ENCODE measurements at places on chromosomes 16 and 17. TPM values are rescaled to one million over a fixed set of nuclear protein-coding genes. Genes with fewer than 3 reads are reported as not detected.
A peak's percentile ranks its signal among the peaks of the same experiment; 100 is the strongest.

DNA sequence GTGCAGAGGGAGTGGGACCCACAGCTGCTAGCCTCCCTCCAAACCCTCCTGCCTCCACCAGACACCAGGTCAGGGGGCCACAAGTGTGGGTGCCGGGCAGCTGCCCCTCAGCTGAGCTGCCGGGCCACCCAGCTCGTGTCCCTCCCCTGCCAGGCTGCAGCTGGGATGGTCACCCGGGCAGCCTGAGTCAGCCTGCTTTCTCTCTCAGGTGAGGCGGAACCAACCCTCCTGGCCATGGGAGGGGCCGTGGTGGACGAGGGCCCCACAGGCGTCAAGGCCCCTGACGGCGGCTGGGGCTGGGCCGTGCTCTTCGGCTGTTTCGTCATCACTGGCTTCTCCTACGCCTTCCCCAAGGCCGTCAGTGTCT lies 6.9 kb downstream of the SLC16A3 start:
- H3K27me3 ChIP-seq: no peaks in the 10 kb centered on the region
- no peaks in the 10 kb centered on the region for H3K36me3 ChIP-seq
- DNase-seq: no peak
- H3K27ac ChIP-seq: no peak overlapping the region
- H3K4me1 ChIP-seq: peaks cover 56% of the 10 kb centered on the region
- H3K4me3 ChIP-seq: no peak overlapping the region

- no peaks in the 10 kb centered on the region for H3K27me3 ChIP-seq
- H3K4me1 ChIP-seq: no peaks in the 10 kb centered on the region
- H3K27ac ChIP-seq: no peak overlapping the region
- H3K4me3 ChIP-seq: no peak overlapping the region
- DNase-seq: no peak
- no peaks in the 10 kb centered on the region for H3K36me3 ChIP-seq
These were observed 87.3 kb upstream of the IRX5 start for GRCh38 chr16:54843424-54843750.

GRCh38 chr17:64107500-64108236 lies 22.3 kb downstream of the ERN1 start:
- DNase-seq: no peak
- H3K27ac ChIP-seq: no peak overlapping the region
- H3K27me3 ChIP-seq: no peaks in the 10 kb centered on the region
- peaks cover 42% of the 10 kb centered on the region for H3K4me1 ChIP-seq
- H3K4me3 ChIP-seq: no peak overlapping the region

DNA sequence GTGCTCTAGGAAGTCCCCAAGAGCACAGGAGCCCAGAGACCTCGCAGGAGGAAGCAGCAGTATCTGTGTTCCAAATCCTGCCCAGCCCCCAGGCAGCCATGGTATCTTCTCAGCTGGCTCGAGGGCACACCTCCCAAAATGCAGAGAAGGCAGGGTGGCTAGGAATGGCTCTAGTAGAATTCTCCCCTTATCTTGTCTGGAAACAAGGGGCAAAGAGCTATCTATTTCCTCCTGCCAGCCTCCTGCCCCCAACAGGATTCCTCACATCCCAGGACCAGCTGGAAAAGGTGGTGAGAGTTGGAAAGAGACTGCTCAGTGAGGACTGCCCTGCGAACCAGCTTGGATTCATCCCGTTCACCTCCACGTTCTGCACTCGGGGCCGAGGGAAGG lies 8.6 kb upstream of the TSPOAP1 start:
- peak overlapping the region; percentile 92 for H3K4me3 ChIP-seq
- H3K27me3 ChIP-seq: no peaks in the 10 kb centered on the region
- peak; percentile 83 for DNase-seq
- peak overlapping the region; percentile 99 for H3K27ac ChIP-seq

- no peaks in the 10 kb centered on the region for H3K27me3 ChIP-seq
- no peak for DNase-seq
- H3K4me3 ChIP-seq: no peak overlapping the region
- H3K4me1 ChIP-seq: peaks cover 9% of the 10 kb centered on the region
- no peaks in the 10 kb centered on the region for H3K36me3 ChIP-seq
These were observed 22.2 kb downstream of the RMI2 start for GRCh38 chr16:11367483-11367906.

DNA sequence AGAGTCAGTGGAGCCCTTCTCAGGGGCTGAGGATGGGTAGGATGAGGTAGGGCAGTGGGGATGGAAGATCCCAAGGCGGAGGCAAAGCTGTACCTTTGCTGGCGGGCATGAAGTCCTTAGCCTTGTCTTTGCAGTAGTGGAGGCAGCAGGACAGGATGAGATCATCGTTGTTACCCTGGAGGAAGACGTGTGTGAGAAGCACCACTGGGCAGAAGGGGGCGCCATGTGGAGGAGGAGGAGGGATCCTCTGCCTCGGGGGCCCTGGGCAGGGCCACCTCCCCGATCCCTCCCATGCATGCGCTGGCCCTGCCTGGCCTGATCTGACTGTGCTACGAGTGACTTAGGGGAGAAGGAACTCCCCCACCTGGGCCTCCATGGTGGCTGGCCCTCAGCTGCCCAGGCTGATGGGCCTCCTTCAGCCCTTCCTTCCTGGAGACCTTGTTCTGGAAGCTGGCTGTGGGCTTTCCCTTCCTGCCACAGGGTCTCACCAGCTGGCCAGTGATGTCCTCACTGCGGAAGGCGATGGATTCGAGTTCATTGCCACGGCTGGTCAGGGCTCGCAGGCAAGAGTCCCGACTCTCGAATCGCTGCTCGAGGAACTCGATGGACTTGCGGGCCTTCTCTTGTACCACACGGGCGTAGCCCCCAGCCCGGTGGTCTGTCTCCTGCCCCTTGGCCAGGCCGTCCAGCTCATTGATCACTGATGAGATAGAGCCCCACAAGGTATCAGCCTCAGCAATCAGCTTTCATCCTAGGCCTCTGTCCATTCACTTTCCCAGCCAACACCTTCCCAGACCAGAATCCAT lies 10.3 kb downstream of the HIC1 start:
- H3K4me3 ChIP-seq: no peak overlapping the region
- peaks cover 61% of the 10 kb centered on the region for H3K36me3 ChIP-seq
- H3K27me3 ChIP-seq: no peaks in the 10 kb centered on the region

- H3K4me3 ChIP-seq: no peak overlapping the region
- no peaks in the 10 kb centered on the region for H3K4me1 ChIP-seq
- no peak overlapping the region for H3K27ac ChIP-seq
- H3K27me3 ChIP-seq: no peaks in the 10 kb centered on the region
- no peak for DNase-seq
These were observed 31.2 kb downstream of the PELP1 start for GRCh38 chr17:4672751-4673150.

DNA sequence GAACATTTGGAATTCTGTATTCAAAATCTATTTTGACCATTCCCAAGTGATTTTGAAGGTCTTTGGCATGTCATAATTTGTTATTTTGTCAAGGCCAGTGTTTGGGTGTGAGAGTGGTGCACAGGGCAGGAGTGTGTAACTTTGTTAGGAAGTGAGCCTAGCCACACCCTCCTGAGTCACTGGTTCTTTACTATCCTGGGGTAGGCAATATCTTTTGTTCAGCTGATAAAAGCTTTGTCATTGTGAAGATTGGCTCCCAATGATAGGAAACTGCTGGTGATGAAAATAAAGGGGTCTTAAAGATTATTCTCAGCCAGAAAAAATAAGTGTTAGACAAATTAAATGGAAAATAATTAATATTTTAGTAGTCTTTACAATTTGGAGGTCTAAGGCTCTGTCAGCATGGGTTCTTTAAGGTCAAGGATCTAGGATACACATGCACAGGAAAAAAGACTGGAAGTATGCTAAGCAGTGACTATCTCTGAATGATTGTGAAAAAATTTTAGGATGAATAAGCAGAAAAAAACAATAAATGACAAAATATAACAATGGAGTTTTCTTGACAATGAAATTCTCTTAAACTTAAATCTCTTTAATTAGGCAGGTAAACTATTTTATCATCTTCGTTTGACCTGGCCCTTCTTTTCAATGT lies 5.1 kb downstream of the UBN1 start:
- peaks cover 24% of the 10 kb centered on the region for H3K36me3 ChIP-seq
- H3K4me3 ChIP-seq: no peak overlapping the region
- no peak for DNase-seq
- H3K4me1 ChIP-seq: peaks cover 32% of the 10 kb centered on the region

DNA sequence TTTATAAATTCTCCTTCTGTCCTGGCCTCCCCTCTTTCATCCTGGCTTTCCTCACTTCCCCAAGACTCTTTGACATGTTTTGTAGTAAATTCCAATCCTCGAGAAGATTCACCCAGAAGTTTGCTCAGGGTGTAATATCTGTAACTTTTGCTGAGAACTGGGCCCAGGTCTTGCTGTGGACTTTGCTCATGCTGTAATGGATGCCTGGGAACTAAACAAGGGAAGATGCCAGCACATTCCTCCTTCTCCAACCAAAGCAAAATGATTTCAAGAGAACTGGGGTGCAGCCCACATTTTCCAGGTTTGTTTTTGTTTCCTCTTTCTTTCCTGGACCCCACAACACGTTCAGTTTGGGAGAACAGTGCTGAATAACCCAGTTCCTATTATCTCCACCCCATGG lies 6.6 kb upstream of the SALL1 start:
- H3K27me3 ChIP-seq: peaks cover 14% of the 10 kb centered on the region
- no peak for DNase-seq
- no peak overlapping the region for H3K27ac ChIP-seq
- H3K4me1 ChIP-seq: no peaks in the 10 kb centered on the region

GRCh38 chr17:42685831-42686230 lies 3.5 kb downstream of the CNTNAP1 start:
- H3K27ac ChIP-seq: no peak overlapping the region
- DNase-seq: no peak
- H3K4me3 ChIP-seq: no peak overlapping the region

The RABEP1 gene
- 45.5 TPM for total RNA-seq

The ASPA gene
- total RNA-seq: not detected

The SLFN14 gene
- 0.57 TPM for total RNA-seq

The NAGLU gene
- 11.8 TPM for total RNA-seq

The ST6GALNAC1 gene
- total RNA-seq: 8.5 TPM

The KRT32 gene
- total RNA-seq: not detected

All from CD4-positive, CD25-positive, alpha-beta regulatory T cell (primary cell).